ENCODE measurements at places on chromosomes 3 and 15.

DNA sequence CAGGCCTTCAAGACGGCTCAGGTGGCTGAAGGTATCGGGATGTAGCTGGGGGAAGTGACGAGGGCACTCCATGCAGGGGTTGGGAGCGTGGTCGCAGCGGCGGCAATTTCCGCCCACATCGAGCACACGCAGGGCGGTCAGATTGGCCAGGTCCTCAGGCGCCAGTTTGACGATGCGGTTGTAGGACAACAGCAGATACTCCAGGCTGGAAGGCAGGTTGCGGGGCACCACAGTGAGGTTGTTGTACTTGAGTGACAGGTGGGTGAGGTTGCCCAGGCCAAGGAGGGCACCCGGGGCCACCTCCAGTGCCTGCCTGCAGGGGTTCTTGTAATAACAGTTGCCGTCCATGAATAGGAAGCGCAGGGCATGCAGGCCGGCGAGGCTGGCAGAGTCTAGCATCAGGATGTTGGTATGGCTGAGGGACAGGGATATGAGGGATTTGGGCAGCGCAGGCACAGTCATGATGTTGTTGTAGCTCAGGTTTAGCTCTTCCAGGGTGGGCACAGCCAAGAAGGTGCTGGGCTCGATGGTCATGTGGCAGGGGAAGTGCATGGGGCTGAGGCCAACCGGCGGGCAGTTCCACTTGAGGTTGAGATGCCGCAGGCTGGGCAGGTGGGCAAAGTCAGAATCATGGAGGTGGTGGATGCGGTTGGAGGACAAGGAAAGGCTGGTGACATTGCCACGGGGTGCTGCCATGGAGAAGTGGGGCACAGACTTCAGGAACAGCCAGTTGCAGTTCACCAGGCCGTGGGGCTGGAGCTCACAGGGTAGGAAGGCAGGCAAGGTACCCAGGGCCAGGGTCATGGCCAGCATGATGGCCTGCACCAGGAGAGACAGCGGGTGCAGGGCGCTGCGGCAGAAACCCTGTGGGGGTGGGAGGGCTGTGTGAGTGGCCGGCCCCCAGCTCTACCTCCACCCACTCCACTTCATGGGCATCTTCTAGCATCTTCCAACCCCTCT is 1.7 kb downstream of the TLR9 start:
- DNase-seq: no peak

DNA sequence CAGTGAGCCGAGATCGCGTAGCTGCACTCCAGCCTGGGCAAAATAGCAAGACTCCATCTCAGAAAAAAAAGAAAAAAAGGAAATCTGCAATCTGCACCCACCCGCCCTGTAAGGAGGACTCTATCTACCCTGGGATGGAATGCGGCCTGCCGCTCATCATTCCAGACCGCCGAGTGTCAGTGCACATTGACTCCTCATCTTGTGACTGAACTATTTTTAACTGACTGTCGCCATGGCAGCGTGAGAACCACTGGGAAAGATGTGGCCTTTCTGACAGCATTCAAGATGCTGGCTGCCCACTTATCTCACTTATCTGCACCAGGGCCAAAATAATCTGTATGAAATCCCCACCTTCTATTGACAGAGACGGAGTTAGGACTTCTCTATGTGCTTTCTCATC is 38.8 kb upstream of the ANKRD34C start:
- no peak for DNase-seq

DNA sequence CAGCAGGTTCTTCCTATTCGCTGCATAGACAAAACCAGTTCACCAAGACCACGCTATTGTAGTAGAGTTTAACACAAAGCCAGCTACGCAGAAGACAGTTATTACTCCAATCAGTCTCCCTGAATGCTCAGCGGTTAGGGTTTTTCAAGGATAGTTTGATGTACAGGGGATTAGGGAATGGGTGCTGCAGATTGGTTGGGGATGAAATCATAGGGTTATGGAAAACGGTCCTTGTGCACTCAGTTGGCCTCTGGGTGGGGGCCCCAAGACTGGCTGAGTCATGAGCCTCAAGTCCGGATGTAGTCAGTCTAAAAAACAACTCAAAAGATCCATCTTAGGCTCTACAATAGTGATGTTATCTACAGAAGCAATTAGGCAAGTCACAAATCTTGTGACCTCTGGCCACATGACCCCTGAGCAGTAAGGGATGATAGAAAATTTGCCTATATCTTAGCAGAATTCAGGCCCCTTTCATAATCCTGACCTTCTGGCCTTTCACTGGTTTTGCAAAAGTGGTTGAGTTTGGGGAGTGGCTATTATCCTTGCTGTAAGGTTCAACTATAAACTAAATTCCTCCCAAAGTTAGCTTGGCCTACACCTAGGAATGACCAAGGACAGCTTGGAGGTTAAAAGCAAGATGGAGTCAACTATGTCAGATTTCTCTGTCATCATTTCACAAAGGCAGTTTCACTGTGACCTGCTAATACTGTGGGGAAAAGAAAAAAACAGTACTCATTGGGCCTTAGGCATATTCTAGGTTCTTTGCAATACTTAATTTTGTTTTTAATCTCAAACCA is 57.7 kb downstream of the LIPC start:
- no peak for DNase-seq

DNA sequence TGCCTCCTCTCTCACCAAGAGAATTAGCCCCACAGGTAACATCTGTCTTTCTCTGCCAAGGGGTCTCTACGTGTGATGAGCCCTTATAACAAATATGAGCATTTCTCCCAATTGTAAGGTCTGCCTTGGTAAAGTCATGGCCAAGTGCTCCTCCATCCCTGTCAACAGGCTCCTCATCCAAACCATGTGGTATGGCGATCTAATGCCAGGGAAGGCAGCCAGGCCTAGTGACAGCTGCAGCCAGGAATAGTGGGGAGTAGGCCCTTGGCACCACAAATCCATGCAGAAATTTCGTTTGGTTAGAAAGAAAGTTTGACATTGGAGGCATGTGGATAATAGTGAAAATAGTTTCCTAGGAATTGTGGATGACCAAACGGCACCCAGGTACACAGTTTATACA is 4.7 kb upstream of the LRTM1 start:
- DNase-seq: no peak

DNA sequence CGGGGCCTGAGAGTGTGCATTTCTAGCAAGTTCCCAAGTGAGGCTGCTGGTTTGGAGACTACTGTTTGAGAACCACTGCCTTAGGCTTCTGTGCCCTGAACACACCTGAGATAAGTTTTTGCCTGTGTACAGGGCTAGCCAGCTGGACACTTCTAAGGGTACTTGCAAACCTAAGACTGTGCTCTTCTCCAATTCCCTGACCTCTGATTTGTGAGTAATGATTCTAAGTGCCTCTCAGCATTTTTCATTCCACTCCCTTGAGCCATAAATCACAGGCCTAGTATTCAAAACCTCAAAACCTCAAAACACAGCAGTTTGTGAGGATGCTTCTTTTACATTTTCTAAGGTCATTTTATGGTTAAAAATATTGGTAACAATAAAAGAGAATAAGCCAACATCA is 148.4 kb downstream of the CHST2 start:
- no peak for DNase-seq

GRCh38 chr15:55873024-55873720 is 120.2 kb downstream of the NEDD4 start:
- DNase-seq: no peak

DNA sequence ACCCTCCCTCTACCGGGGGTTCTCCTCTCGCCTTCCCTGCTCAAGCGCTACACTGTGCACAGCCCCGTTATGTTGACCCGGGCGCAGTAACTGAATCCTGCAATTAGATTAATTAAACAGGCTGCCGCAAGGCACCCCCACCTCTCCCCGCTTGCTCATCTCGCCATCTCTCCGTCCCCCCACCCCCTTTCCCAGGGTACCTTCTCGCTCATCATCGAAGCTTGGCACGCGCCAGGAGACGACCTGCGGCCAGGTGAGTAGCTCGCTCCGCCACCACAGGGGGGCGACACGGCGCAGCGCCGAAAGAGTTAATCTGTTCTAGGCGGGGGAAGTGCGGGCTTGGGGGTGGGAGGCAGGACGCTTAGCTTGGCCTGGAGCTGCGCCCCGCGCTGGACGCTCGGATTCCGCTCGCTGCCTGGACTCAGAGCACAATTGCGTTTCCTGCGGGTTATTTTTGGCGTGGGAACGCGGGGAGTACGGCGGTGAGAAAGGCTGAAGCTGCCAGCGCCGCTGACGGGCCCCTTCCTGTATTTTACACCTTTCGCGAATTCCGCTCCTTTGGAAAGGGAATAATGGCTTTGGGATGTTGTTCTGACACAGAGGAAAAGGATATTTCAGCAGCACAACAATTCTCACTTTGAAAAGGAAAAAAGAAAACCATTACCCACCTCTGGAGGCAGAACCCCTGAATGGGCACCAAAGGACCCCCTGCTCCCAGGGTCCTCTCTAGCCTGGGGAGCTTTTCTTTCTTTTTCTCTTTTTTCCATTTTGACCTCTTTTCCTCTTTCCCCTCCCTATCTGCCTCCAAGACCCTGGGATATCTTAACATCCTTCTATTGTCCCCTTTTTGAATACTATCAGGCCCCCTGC is 1.5 kb downstream of the DLL4 start:
- peak; percentile 50 for DNase-seq
